Endothelial cell (in vitro differentiated cells): ENCODE measurements at places on chromosomes 16 and 17.

- no peak for DNase-seq
Measured at GRCh38 chr16:73145166-73145880, 97.4 kb upstream of the ZFHX3 start.

DNA sequence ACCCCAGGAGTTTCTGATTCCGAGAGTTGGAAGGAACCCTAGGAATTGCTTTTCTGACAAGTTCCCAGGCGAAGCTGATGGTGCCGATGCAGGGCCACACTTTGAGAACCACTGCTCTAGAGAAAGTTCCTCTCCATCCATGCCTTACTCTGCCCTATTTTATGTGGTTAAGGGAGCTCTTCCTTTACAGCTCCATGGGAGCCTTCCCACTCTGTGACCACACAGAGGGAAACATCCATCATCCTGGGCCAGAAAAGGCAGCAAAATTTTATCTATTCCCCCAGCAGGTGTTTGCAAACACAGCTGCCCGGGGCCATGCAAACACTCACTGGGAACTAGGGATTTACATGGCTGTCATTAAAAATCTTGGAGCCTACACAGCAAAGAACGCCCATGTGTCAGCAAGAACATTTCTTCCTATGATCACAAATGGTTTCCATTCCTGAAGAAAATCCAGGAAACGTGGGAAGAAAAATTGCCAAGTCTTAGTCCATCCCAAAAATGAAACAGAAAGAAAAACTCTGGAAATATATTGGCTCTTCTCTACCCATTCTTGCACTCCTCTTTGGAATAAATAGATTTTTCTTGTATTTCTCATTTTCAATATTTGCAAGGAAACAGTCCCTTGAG is 252.7 kb downstream of the PMP22 start:
- DNase-seq, result no peak

GRCh38 chr16:86384263-86384649 is 126.1 kb upstream of the FOXF1 start:
- DNase-seq, result no peak

GRCh38 chr16:73427164-73427563 is 379.2 kb upstream of the ZFHX3 start:
- DNase-seq, result no peak

- no peak for DNase-seq
Measured at GRCh38 chr17:13355054-13355453, 246.7 kb downstream of the HS3ST3A1 start.

- DNase-seq, result no peak
Measured at GRCh38 chr16:81394966-81395655, 49.5 kb upstream of the CMIP start.

DNA sequence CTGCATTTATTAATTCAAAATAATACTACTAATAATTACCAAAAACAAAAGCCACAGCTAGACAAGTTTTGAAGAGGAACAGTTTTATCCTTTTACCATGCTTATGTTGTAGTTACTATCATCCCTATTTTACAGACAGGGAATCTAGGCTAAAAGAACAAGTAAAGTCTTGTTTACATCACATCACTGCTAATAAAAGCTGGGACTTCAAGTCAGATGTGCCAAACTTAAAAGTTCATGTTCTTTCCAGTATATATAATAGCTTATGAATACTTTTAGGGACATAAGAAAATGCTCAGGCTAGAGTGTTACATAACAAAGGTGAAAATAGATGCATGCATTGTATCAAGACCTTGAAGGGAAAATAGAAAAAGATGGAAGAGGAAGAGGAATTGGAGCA is 234.2 kb downstream of the CDH11 start:
- no peak for DNase-seq

DNA sequence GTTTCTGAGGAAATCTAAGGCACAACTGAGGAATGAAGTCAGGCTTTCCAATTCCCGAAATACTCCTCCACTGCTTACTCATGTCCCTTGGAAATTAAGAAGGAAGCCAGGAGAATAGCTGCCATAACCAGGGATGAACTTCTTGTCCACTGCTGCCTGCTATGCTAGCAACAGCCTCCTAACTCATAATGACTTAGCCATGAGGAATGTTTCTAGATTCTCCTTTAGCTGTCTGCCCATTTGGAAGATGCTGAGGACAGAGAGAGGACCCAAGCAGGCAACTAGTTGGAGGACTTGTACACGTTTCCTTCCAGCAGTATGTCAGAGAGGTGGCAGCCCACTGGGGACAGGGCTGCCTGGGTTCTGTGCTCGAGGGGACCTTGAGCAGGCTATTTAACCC is 939 bp upstream of the CCL2 start:
- no peak for DNase-seq

GRCh38 chr17:40060887-40061608 is 1.7 kb upstream of the THRA start:
- no peak for DNase-seq

DNA sequence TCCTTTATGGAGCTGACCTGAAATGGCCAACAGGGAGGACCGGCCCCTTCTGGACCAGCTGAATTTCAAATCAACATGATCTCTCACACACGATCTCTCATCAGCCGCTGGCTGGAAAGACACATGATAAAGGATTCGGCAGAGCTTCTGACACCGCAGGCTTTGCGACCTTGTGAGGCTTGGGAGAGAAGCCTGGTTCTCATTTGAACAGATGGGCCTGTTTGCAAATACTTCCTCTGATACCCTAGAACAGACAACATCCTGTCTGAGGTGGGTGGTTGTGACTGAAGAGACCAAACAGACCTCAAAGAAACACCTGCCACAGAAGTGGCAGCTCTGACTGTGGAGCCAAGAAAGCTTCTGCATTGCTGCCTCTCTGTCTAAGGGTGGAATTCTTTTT is 77.9 kb upstream of the SDK2 start:
- no peak for DNase-seq

- no peak for DNase-seq
Measured at GRCh38 chr17:77308861-77309726, 168.3 kb downstream of the SEC14L1 start.

DNA sequence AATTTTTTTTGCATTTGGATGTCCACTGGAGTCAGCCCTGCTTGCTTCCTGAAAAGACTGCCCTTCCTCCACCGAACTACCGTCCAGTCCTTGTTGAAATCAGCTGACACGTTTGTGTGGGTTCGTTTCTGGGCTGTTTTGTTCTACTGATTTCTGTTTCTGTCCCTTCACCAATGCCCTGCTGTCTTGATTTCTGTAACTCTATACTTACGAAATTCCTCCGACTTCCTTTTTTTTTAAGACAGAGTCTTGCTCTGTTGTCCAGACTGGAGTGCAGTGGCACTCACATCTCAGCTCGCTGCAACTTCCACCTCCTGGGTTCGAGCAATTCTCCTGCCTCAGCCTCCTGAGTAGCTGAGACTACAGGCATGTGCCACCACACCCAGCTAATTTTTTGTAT is 8.4 kb upstream of the GAA start:
- DNase-seq, result no peak

- no peak for DNase-seq
Measured at GRCh38 chr16:16007743-16008111, 58.3 kb downstream of the ABCC1 start.

DNA sequence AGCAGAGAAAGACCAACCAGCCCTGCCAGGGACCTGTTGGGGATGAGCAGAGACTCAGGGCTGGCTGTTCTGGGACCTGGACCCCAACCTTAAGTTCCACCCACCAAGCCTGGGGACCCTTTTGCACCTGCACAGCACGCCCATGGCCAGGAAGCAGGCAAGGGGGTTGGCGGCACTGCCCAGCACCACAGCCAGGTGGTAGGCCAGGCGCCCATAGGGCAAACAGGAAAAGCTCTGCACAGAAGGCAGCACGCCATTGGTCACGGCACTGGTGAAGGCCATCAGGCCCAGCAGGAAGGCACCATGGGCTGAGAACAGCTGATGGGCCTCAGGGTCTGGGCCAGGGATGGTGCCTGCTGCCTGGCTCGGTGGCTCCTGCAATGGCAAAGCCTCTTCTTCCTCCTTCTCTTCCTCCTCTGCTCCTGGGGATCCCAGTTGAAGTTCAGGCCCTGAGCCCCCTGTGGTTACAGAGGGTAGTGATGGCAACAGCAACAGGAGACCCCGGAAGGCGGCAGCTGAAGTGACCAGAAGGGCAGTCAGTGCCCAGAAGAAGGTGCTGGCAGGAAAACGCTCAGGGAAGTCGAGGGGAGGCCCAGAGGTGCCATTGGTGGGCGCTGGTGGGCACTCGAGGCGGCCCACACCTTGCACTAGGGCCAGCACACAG is 1.7 kb downstream of the SLC52A1 start:
- no peak for DNase-seq

DNA sequence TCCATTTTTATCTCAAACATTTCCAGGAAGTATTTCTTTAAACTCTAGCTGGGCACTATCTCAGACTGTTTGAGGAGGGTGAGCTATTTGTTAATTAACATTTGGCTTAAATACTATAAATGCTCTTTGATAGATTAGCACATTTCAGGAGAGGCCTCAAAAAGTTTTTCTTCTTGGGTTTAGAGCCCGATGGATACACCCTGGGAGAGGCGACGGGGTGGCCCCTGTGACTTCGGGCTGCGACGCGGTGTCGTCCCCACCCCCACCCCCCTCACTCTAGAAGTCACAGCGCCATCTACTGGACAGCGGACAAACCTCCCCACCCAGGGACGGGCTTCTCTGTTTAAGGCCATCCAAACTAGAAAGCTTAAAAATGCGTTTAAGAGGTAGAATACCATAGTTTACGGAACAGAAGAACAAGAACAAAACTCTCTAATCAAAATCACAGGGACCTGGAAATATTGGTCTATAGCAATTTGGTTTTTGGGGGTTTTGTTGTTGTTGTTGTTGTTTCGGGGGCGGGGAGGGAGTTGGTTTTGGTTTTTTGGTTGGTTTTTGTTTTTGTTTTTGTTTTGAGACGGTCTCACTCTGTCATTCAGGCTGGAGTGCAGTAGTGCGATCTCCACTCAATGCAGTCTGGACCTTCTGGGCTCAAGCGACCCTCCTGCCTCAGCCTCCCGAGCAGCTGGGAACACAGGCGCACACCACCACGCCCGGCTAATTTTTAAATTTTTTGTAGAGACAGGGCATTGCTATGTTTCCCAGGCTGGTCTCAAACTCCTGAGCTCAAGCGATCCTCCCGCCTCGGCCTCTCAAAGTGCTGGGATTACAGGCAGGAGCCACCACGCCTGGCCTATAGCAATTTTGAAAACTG is 254.4 kb downstream of the C16orf95 start:
- DNase-seq, result peak; percentile 80

GRCh38 chr17:73725794-73726515 is 81.7 kb upstream of the SDK2 start:
- no peak for DNase-seq
